Fibroblast of mammary gland (primary cell): ENCODE measurements at places on chromosomes 3 and 15.

- no peak for DNase-seq
These were observed 9.3 kb downstream of the CCDC33 start for GRCh38 chr15:74245342-74245931.

GRCh38 chr3:13887495-13888300, 7.8 kb upstream of the WNT7A start:
- DNase-seq = no peak

GRCh38 chr3:11304175-11304574, 32.0 kb downstream of the ATG7 start:
- no peak for DNase-seq

DNA sequence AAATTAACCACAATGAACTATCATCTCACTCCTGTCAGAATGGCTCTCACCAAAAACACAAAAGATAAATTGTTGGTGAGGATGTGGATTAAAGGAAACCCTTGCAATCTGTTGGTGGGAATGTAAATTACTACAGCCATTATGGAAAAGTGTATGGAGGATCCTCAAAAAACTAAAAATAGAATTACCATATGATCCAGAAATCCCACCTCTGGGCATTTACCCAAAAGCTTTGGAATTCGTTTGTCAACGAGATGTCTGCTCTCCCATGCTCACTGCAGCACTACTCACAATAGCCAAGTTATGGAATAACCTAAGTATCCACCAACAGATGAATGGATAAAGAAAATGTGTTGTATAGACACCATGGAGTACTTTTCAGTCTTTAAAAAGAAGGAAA, 21.6 kb downstream of the FSIP1 start:
- DNase-seq = no peak

DNA sequence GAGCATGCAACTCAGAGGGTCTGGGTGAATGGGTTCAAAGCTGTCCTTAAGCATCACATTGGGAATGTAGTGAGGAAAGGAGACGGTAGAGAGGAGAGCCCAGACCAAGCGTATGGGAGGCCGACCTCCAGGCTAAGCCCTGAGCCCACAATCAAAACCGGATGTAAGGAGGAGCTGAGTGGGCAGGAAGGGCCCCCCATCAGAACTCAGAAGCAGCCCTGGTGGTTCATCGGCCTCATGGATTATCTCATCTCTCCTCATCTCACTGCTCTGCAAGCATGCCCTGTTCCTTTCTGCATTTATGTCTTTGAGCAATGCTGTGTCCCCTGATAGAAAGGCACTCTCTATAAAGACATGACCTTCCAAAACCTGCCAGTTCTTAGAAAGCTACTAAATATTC, 6.2 kb downstream of the HDC start:
- DNase-seq = no peak

DNA sequence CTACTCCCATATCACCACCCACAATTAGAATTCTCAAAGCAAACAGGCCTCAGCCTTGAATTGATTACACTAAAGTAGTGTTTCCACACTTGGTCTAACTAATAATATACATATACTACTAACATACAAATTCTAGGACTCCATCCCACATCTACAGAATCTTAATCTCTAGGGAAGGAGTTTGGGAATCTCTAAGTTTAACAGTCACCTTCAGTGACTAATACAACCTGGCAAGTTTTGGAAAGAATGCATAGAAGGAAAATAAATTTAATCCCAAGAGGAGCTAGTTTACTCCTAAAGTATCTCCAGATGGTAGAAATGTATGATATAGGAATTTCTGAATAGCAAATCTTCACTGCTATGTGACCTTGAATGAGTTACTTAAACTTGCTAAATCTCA, 9.1 kb downstream of the CLPX start:
- peak; percentile 51 for DNase-seq

DNA sequence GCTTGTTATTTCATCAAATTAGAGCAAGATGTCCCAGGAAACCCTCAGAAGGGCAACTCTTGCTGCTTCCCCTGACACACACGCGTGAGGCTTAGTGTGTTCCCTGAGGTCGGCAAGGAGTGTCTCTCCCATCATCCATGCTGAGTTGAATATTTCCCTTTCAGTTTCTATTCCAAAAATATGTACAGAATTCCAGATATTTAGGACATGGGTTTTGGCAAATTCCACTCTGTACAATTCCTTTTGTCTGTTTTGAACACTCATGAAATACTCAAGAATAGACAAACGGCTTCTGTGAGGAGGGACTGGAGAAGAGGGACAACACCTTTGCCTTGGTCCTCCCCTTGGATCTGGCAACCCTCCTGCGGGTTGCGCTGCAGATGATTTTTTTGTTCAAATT, 138.0 kb downstream of the DUT start:
- DNase-seq = no peak
